ENCODE measurements at places on chromosomes 1 and 21.

DNA sequence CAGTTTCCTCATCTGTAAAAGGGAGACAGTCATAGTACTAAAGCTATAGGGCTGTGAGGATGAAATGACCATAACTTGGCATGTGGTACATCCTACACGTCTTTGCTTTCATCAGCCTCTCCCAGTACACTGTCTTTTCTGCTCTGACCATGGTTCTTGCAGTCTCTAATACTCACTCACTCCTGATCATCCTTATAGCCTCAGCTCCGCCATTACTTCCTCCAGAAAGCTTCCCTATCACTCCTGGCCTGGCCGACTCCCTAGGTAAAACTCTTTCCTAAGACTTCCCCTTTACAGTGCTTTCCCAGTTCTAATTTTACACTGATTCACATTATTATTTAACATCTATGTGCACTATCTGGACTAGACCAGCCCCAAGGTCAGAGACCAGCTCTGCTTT lies 5.0 kb upstream of the MRPL24 start:
- DNase-seq, result no peak

DNA sequence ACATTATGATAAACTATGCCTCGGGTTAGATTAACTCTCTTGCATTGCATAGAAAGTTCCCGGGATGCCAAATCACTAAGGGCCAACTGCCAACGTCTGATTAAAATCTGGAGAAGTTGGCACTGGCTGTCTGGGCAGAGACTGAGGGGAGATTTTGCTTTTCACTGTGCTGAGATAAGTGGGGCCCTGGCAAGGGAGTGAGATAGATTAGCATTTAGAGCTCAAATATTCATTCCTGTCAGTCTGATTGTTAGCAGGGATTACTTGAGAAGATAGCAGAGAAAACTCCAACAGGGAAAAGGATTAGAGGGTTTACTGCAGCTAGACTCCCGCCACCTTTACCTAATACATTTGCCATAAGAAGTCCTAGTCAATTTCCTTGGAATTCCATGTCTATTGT lies 714.1 kb upstream of the CHRM3 start:
- DNase-seq, result no peak

DNA sequence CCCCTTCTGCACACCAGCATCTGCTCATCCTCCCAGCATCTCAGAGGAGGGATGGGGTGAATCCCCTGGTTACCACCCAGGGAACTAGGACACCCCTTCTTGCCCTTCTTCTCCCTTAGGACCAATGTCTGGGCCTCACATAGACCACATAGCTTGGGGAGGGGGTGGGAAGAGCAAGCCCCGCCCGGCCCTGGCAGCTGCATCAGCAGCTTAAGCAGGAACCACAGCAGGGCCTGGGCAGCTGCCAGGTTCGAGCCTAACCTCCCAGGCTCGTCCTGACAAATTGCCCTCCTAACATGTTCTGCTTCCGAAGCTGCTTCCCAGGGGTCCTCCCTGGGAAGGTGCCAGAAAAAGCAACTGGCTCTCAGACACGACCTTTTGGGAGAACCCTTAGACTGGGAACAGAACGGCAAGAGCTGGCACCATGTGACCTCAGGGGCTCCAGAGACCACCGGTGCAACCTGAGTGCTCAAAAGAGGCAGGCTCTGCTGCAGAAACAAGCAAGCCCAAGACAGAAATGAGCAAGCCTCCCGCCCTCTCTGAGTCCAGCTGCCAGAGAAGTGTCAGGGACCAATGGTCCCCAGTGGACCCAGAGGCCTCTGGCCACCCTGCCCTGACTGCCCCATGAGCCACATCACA lies 18.4 kb upstream of the CLSTN1 start:
- no peak for DNase-seq

- DNase-seq, result no peak
Measured at GRCh38 chr1:235513495-235514366, 9.5 kb upstream of the B3GALNT2 start.

- DNase-seq, result no peak
Measured at GRCh38 chr1:228842094-228842775, 107.0 kb downstream of the RHOU start.

GRCh38 chr1:54125386-54126070 lies 27.3 kb downstream of the CDCP2 start:
- no peak for DNase-seq

DNA sequence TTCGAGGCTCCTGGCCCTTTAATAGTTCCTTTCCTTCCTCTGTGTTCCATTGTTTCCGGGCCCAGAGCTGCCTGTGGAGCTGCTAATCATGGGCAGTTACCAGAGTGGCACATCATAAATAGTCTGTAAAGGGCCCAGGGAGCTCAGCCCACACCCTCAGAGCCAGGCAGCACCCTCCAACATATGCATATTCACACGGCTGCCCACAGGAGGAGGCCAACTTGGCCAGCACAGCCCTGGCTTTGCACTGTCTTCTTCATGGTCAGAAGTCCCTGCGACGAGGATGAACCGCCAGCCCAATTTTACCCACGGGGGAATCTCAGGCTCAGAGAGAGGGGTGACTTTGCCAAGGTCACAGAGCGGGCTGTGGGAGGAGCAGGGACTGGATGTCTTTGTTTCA lies 172.5 kb downstream of the TRABD2B start:
- no peak for DNase-seq

DNA sequence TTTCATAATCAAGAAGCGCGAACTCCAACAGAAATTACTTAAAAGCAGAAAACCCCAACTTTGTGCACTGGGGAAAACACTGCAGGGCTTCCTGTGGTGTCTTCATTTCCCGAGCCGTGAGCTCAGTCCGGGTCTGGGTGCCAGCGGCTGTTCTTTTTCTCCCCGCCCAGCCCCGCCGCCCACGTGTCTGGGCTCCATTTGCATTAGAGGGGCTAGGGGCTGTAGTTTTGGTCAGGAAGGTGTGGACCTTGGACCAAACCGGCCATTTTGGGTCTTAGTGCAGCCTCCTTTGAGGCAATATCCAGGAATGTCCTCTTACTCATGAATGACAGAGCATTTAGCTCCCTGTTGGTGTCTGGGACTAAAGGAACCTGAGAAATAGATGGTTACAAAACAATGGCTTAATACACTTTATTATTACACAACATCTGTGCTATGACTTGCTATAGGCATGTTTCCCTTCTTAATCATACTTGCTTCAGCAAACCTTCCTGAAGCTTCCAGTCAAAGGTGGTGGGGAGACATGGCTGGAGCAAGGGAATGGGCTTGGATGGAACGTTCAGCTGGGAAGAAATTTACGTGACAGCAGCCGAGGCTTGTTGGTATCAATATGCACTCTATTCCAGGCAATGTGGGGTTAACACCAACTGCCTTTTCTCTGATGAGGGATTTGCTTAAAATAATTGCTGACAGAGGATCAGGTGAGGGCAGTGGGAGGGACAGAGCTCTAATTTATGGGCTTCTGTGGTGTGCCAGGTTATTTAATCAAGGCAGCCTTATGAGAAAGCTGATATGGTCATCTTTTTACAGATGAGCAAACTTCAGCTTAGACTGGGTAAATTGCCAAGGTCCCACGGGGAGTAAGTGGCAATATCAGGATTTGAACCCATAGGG lies 1.1 kb downstream of the AGTRAP start:
- no peak for DNase-seq

DNA sequence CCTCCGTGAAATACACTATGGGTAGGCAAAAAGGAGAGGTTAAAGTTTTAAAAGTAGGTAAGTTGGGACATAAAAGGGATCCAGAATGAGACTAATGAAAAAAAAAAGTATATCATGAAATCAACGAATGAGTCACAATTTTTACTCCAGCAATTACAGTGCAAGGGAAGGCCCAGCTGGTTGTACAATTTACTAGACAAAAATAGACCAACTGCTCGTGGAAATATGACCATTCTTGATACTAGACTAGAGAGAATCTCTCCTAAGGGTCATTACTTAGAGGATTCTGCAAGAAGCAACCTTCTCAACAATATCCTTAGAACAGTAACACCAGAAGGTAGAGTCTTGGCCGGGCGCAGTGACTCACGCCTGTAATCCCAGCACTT lies 55.1 kb upstream of the EFHD2 start:
- no peak for DNase-seq

- DNase-seq, result no peak
Measured at GRCh38 chr1:67162954-67163353, 3.3 kb upstream of the IL23R start.

Data from stimulated activated CD4-positive, alpha-beta T cell treated with anti-CD3 and anti-CD28 coated beads, Interleukin-1b, Interleukin-23, amount 100 ng/mL, for 1 hour (primary cell).